ENCODE measurements at places on chromosomes 2 and 18.

- DNase-seq: no peak
Observed at GRCh38 chr2:64538764-64539433, 14.8 kb downstream of the AFTPH start.

DNA sequence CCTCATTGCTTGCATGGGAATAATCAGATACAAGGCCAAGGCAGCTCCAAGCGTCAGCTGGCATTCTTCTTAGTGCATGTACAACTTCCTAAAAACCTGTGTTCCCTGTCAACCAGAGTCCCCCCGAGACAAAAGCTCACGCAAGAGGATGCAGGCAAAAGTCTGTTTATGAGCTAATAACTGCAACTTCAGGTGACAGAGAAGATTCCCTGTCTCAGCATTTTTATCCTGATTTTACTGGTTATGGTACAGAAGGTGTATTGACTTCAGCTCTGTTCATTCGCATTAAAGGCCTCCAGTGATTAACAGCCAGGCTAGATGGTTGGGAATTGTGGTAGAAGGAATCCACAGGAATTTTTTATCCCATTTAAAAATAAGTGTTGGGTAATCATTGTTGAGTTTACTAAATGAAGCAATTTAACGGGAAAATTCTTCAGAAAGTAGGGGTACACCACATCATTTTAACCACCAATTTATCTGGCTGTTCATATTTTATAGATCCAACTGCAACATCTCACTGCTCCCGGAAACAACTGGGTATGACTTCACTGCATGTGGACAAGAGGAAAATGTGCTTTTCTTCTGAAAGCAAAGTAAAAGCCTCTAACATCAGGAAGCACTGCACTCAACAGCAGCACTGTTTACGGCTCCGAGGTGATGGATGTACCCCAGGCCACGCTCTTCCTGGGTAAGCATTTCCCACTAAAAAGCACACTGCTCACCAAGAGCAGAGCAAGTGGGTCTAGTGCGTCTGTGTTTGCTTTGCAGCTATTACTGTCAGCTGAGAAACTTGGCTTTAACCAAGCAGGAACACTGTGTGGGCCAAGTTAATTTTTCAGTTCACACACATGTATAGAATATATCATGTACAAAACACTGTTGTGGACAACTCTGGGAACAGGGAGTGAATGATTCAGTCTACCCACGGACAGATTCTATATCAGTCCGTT lies 31.9 kb downstream of the CCBE1 start:
- DNase-seq: no peak

GRCh38 chr2:84971510-84972206 lies 697 bp downstream of the KCMF1 start:
- DNase-seq: no peak

- DNase-seq: no peak
Observed at GRCh38 chr2:80510716-80511115, 206.2 kb upstream of the LRRTM1 start.

DNA sequence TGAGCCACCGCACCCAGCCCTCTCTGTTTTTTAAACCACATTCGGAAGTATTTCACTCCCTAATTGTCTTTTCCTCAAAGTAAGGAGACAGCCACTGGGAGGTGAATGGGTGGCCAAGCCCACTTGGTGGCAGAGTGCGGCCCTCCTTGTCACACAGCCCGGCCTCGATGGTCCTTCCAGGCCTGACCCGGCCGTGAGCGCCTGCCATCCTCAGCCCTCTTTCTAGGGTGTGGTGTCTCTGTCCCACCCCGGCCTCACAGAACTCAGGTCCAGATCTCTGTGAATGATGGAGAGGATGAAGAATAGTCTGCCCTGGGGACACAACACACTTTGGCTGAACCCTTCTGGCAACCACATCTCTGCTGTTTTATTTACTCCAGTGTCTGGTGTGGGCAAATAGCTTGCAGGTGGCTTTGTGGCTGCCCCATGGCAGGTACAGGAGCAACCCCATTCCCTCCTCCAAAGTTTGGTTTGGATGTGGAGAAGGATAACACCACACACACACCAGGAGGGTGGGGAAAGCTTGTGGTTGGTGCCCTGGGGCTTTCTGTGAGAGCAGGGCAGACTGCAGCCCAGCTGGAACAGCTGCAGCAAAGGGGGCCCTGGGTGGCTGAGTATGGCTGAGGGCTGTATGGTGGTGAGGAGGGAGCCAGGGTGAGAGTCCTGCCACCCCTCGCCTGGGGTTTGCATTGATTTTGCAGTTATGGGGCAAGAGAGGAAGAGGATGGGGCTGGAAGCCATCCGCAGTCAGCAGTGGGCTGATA lies 88.6 kb downstream of the FAM168B start:
- no peak for DNase-seq

DNA sequence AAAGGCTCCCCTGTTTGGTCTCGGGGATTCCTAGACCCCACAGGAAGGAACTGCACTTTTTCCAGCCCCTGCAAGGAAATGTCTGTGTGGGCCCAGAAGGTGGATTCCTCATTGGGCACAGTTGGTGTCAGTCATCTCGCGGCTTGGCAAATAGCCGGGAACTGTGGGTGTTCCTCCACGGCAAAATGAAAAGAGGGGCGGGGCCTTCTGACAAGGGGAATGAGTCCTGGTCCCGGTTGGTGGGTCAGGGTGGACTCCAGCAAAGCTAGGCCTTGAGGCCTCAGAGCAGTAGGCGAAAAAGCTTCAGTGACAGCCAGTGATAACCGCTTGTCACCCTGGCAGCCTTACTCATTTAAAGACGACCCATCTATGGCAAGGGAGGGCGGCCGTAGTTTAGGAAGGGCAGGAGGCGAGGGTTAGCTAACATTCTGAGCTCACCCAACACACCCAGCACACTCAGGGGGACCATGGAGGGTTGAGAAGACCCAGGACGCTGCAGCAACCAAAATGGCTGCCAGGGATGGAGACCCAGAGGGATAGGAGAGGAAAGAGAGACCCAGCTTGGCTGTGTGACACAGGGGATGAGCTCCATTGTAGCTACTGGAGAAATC lies 16.5 kb downstream of the SLC4A3 start:
- DNase-seq: no peak

- no peak for DNase-seq
Observed at GRCh38 chr18:21943456-21943855, 202.9 kb downstream of the MIB1 start.

DNA sequence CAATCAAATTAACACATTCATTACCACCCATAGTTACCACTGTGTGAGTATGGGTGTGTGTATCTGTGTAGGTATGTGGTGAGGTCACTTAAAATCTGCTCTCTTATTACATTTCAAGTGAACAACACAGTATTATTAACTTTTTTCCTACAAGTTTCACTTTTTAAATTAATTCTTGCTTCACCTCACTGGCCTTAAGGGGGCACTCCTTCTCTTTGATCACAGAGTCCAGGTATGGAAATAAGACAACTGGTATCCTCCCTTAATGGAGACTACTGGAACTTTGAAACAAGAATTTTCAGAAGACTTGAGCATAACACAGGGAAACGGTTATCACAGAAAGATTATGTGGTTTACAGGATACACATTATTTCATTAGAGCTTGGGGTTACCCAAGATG lies 255.8 kb downstream of the ASXL3 start:
- no peak for DNase-seq

- DNase-seq: no peak
Observed at GRCh38 chr18:3067165-3067661, 54.3 kb upstream of the LPIN2 start.

GRCh38 chr2:71599646-71600236 lies 146.4 kb downstream of the DYSF start:
- DNase-seq: no peak

- DNase-seq: peak; percentile 54
Observed at GRCh38 chr2:174593574-174594203, 3.9 kb downstream of the WIPF1 start.

DNA sequence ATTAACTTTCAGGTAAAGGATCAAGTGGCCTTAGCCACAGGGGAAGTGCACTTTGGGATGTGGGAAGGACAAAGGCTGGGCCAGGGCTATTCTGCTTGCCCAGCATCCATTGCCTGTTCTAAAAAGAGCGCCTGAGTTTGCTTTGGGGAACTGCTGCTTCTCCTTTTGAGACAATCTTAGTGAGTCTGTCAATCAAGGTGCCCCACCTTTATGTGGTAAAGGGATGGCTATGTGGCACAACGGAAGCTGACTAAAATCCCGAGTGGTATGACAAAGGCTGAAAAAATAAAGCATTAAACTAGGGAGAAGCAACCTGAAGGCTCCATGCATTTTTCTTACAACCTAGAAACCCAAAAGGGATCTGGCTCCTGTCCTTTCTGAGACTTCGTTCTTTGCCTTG lies 540.5 kb downstream of the SLC4A3 start:
- no peak for DNase-seq

DNA sequence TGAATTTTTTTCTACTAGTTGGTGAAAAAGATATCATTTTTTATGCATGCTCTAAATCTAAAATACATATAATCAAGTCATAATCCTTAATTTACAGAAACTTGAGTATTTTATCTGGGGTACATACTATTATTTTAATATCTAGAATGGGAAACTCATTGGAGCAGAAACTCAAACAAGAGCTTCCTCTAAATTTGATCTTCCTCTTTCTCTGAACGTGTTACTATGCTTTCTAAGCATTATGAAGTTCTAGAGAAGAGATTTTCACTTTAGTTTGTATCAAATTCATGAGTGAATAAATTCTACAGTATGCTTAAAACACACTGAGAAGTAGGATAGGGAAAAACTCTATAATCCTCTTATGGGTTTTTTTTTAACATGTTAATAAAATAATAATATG lies 20.6 kb upstream of the SLC38A11 start:
- DNase-seq: no peak

DNA sequence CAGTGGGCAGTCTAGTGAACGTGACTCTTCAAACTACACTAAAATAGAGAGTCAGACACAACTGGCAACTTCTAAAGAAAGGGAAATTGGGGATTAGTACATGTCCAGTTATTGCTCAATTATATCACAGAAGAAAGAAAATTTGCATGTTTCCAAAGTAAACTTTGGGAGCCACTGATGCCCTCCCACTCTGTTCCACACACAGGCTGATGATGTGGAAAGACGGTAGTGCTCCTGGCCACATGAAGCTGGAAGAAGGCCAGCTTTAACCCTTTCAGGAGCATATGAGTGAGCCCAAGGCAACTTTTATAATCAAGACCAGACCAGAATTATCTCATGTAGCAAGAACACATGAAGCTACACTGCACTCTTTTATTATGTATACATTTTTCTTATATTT lies 141.0 kb downstream of the NR4A2 start:
- DNase-seq: no peak

DNA sequence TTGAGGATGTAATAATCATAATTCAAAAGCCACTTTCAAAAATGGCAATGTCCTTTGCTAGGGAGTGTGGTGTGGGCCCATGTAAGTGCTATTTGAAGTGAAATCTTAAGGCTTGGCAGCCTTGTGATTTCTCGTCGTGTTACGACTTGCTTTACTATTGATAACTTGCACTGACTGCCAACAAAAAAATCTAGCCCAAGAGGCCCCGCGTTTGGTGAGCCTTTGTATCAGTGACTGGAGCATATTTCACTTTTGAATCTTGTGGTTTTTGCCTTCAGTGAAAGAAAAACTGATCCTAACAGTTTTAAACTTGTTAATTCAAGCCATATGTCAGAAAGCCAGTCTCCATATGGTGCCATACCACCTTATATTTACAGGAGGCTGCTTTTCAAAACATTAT lies 248.0 kb downstream of the TMEM182 start:
- DNase-seq: no peak
